ENCODE measurements at places on chromosomes 2 and 18.

DNA sequence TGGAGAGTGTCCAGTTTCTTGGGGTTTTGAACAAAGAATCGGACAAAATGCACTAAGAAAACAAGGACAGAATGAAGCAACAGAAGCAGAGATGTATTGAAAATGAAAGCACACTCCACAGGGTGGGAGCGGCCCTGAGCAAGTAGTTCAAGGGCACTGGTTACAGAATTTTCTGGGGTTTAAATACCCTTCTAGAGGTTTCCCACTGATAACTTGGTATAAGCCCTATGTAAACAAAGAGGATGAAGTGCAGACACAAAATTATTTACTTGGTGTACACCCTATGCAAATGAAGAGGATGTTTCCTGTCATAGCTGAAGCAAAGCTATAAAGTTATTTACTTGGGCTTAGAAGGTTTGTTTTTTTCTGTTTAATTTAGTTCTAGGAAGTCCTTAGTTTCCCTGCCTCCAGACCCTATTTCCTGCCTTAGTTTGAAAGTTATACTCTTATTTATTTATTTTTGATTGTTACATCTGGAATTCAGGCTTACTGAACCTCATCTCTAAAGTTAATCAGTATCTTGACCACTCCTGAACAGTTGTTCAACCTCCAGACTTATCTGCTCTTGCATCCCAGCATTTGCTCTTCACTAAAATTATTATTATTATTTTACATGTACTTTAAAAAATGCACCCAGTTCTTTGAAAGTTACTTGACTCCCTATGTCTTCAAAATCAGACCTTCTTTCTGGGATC lies 193.5 kb downstream of the SPP2 start:
- DNase-seq = no peak

DNA sequence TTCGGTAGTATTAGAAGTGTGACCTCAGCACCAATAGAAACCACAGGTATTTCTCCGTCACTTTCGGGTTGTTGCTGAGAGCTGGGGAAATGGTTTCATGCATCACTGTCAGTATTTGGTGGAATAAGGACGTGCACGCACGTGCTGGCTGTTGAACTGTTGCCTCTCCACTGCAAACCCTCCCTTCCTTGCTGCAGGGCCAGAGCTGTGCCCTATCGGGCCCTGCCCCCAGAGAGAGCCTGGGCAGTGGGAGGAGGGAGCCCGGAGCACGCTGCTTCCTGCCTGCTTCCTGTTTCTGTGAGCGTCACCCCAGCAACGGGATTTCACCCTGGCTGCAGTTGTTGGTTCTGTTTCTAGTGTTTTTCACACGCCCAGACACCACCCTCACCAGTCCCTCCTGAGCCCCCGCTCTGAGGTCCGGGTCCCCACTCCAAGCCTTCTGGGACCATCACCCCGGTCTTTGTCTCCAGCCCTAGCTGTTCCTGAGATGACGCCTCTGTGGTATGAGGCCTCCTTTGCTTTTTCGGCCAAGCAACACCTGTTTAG lies 47.4 kb downstream of the LRRFIP1 start:
- DNase-seq = no peak

GRCh38 chr2:218256612-218257350 lies 4.0 kb upstream of the GPBAR1 start:
- no peak for DNase-seq

GRCh38 chr2:33221046-33221784 lies 255.2 kb upstream of the RASGRP3 start:
- DNase-seq = no peak

- DNase-seq = no peak
Measured at GRCh38 chr18:54086046-54086802, 138.2 kb downstream of the MBD2 start.

- no peak for DNase-seq
Measured at GRCh38 chr2:45712570-45712969, 61.1 kb downstream of the PRKCE start.

DNA sequence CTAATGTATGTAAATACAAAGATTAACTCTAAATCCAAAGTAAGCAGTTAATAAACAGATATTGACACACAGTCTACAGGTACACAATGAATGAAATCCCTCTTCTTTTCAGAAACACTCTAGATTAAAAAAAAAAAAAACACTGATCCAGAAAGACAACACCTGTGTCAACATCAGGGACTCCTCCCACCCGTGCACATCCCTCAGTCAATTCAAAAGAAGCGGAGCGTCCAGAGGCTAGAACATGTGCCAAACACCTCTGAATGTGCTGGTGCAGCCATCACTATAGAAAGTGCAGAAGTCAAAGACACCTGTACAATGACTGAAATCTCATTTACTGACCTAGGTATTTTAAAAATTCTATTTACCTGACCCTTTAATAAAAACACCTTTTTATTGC lies 622.6 kb upstream of the ID2 start:
- no peak for DNase-seq

DNA sequence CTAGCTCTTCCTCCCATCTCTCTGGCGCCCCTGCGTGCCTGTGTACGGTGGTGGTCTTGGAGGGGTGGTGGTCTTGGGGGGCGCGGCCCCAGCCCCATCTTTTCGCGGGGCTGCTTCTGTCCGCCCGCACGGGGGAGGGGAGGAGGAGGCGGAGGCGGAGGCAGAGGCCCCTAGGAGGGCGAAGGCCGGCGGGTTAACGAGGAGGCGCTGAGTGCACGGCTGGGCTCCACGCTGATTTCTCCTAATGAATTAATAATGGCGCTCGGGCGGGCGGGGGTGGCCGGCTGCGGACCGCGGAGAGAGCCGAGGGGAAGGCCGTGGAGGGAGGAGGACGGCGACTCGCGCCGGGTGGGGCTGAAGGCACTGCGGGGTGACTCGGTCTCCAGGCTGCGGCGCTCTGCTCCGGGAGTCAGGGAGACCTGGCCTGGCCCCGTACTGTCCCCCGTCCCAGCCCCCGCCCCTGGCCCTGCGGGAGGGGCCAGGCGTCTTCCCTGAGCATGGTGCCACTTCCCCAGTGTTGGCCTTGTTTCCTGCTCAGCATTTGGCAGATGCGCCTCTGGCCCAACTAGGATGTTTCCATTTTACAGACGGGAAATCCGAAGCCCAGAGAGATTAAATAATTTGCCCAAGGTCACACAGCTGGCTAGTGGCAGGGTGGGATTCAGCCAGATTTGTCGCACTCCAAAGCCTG lies 6.0 kb downstream of the GAREM2 start:
- DNase-seq = no peak

DNA sequence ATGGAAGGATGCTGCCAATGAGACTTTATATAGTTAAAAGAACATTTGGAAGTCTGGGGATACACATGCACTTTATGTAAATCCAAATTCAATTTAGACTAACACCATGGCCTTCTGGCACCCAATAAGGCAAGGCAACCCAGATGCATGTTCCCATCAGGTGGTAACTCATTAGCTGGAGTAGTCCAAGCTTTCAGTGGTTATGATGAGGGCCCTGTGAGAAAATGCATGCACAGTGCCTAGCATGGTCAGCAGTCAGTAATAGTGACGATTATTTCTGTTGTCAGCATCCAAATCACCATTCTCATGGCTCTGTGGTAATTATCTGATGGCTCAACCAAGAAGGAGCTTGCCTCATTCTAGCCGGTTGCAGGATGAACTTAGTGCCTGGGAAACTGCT lies 70.3 kb upstream of the CTLA4 start:
- DNase-seq = no peak
